Esophagus squamous epithelium (tissue), 5 donors: ENCODE measurements at places on chromosomes 6 and 20. TPM values are rescaled to one million over a fixed set of nuclear protein-coding genes. Genes with fewer than 3 reads are reported as not detected.

DNA sequence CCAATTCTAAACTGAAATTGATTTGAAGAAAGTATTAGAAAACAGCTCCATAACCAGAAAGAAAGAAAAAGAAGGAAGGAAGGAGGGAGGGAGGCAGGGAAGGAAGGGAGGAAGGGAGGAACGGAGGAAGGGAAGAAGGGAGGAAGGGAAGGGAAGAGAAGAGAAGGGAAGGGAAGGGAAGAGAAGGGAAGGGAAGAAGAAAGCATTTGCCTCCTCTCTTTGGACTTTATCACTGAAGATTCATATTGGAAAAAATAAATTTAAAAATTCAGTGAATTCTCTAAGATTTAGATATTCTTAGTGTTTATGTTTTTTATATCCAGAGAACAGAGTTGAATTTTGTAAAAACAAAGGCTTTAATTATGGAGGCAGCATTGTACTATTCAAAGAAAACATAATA, 68.5 kb upstream of the NXT1 start:
- no peak for DNase-seq

GRCh38 chr6:45637611-45638257, 260.0 kb upstream of the SUPT3H start:
- no peak for DNase-seq

GRCh38 chr20:23658989-23659609, 21.3 kb upstream of the CST3 start:
- no peak for DNase-seq

GRCh38 chr6:56526860-56527544, 115.7 kb downstream of the DST start:
- DNase-seq, result no peak

DNA sequence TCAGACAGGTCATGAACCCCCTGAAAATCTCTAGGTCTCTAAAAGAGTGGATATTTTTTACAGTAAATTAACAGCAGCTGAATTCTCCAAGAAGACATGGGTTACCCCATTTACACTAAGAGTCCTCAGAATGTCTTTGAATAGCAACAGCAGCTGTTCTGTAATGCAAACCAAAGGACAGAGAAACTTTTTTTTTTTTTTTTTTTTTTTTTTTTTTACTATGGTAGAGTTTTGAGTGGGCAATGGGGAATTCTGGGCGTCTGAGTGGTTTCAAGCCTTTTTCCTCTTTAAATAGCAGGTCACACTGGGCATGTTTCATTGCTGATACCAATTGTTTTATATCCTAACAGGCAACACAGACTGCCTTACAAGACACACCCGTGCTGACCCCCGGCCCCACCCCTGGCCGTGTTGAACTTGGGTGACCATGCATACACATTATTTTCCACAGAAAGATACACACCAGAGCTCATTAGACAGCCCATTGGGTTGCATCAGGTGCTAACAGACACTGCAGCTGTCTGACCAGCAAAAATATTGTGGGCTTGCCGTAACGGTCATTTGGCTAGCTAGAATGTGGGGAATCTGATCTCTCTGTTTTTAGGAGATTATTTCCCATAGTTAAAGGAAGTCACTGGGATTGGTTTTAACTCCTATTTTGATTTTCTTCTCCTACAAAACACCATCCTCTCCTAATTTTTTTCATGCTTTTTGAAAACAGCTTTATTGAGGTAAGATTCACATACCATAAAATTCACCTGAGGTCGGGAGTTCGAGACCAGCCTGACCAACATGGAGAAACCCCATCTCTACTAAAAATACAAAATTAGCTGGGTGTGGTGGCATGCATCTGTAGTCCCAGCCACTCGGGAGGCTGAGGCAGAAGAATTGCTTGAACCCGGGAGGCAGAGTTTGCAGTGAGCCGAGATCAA, 26.7 kb upstream of the IRF4 start:
- DNase-seq, result no peak

- DNase-seq, result no peak
Observed at GRCh38 chr20:63169681-63170080, 46.2 kb downstream of the YTHDF1 start.

GRCh38 chr6:71408787-71409723, 120.4 kb downstream of the OGFRL1 start:
- no peak for DNase-seq

DNA sequence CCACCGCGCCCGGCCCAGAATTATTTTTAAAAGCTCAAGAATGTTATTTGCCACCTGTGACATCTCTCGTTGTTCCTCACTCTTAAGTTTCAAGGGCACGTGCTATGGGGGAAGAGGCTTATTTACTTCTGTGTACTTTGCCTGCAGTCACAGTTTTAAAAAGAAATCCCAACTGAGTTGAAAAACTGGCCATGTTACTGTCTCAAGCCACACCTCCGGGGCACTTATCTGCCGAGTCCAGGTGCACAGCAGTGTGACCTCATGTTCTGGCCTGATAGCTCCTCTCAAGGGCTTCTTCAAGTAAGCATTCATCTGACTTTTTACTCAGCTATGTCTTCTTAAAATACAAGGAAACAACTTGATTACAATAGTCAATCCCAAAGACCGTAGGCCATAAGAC, 34.5 kb downstream of the SHLD1 start:
- DNase-seq, result no peak

DNA sequence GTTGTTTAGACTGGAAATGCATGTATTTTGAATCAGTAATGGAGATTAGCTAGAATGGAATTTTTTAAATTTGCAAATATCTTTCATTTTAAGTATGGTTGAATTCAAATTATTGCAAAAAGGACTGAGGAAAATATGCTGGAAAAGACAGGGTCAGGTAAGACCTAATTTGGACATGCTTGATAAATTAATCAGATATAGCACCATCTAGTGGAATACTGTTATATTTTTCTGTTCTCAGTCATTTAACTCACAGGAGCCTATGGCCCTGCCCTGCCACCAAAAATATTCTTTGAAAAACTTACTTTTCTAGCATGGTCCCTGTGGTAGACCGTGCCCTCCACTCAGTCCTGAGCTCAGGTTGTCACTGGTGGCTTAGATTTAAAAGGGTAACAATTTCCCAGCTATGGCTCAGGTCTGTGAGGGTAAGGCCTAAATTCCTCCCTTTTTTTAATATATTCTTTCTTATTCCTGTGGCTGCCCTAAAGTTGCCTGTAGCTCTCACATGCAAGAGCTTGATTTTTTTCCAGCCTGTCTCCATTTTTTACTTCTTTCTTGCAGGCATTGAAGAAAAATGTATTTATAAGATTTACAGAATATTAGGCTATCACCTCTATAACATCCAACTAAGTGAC, 25.3 kb upstream of the KIAA1586 start:
- no peak for DNase-seq

DNA sequence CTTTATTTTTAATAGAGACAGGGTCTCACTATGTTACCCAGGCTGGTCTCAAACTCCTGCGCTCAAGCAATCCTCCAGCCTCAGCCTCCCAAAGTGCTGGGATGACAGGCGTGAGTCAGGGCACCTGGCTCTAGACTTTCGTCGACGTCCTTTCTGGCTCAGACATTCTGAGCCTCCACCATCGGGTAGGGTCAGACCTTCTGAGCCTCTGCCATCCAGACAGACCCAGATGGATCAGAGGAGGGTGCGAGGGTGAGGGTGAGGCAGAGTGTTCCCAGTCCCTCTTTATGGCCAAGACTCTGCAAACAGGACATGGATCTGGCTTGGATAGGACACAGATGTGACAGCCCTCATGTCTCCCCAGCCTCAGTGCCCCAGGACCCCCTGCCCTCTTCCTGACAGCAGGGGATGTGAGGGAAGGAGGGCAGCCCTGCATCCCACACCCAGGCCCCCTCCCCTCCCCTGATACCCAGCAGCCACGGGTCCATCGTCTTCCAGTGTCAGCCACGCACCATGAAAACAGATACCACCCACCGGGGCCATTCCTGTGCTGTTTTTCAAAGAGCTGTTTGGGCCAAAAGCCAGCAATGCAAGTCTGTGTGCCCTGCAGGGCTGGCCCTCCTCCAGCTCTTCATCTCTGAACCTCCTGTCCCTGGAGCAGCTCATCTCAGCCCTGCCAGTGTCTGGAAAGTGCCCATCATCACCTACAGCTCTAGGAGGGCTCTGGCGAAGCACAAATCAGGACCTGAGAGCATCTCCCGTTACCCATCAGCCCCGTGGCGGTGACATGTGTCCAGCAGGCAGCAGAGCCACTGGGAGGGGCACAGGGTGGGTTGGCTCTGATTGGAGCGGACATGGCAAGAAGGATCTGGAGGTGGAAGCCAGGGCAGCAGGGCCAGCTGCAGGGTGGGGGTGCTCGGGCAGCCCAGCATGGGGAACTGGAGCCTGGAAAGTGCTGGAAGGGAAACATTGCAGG, 208.4 kb downstream of the PREX1 start:
- no peak for DNase-seq

DNA sequence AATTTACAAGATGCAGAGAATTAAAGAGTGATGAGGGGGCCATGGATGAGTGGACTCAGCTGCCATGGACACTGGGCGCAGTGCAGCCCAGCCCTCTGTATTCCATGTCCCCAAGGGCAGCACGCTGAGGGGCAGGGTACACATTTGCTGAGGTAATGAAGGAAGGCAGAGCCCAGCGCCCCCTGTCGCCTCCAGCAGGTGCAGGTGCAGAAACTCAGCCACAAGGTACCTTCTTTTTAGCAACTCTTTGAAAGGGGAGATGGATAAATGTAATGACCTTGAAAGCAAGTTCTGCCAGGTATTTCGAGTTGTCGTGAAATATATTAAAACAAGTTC, 7.1 kb downstream of the CD93 start:
- DNase-seq, result no peak

GRCh38 chr6:1365686-1366085, 23.7 kb upstream of the FOXF2 start:
- no peak for DNase-seq

DNA sequence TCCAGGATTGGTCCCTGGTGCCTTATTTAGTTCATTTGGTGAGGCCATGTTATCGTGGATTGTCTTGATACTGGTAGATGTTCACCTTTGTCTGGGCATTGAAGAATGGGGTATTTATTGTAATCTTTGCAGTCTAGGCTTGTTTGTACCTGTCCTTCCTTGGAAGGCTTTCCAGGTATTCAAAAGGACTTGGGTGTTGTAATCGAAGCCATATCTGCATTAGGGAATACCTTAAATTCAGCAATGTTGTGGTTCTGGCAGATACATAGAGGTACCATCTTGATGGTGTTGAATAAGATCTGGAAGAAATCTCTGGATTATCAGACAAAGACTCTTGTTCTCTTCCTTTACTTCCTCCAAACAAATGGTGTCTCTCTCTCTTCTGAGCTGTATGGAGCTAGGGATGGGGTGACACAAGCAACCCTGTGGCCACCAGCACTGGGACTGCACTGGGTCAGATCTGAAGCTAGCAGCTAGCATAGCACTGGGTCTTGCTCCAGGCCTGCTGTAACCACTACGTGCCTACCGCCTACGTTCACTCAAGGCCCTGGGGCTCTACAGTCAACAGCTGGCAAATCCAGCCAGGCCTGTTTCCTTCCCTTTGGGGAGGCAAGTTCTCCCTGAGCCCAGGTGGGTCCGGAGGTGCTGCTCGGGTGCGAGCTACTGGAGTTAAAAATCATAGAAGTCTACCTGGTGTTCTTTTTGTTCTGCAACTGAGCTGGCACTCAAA, 261.1 kb upstream of the CITED2 start:
- DNase-seq, result no peak

GRCh38 chr6:33727126-33727525, 15.6 kb upstream of the UQCC2 start:
- DNase-seq, result no peak

GRCh38 chr20:24816431-24816830, 132.6 kb upstream of the CST7 start:
- no peak for DNase-seq

GRCh38 chr6:38035478-38035877, 216.0 kb downstream of the ZFAND3 start:
- DNase-seq, result no peak

- DNase-seq, result no peak
Observed at GRCh38 chr20:24488800-24489175, 19.4 kb downstream of the SYNDIG1 start.

DNA sequence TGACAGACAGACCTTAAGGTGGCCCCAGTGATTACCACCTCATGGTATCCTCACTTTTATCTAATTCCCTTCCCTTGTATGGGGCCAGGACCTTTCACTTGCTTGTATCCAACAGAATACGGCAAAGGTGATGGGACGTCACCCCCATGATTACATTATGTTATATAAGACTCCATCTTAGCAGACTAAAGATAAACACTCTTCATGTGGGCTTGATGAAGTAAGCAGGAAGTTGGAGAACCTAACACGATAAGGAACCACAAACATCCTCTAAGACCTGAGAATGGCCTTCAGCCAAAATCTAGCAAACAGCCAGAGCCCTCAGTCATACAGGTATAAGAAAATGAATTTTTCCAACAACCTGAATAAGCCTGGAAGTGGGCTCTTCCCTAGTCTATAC, 8.0 kb downstream of the SLC17A3 start:
- no peak for DNase-seq

- DNase-seq, result no peak
Observed at GRCh38 chr6:106048336-106048735, 37.8 kb upstream of the PRDM1 start.

GRCh38 chr6:40604082-40604481, 16.9 kb upstream of the LRFN2 start:
- no peak for DNase-seq

- DNase-seq, result no peak
Observed at GRCh38 chr6:106244931-106245330, 80.6 kb downstream of the ATG5 start.

GRCh38 chr6:61887423-61887822, 398.6 kb downstream of the KHDRBS2 start:
- DNase-seq, result no peak

GRCh38 chr20:8305449-8305978, 173.4 kb downstream of the PLCB1 start:
- no peak for DNase-seq

DNA sequence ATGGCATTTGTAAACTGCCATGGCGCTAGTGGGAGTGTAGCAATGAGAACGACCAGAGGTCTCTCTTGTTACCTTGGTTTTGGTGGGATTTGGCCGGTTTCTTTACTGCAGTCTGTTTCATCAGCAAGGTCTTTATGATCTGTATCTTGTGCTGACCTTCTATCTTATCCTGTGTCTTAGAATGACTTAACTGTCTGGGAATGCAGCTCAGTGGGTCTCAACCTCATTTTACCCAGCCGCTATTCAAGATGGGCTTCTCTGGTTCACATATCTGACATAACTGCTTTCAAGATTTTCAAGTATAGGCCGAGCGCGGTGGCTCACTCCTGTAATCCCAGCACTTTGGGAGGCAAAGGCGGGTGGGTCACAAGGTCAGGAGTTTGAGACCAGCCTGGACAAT, 1.9 kb upstream of the SFT2D1 start:
- DNase-seq, result no peak

The SYCP2 gene
- 4.5 TPM for total RNA-seq

The RIPPLY2 gene
- total RNA-seq, result not detected

The MATN4 gene
- total RNA-seq, result not detected

The BMP6 gene
- total RNA-seq, result 2.9 TPM

The EEF1A2 gene
- 1.9 TPM for total RNA-seq

The FNDC1 gene
- total RNA-seq, result 0.04 TPM

The DAAM2 gene
- 3.7 TPM for total RNA-seq

The CCN6 gene
- total RNA-seq, result not detected

The ROS1 gene
- total RNA-seq, result not detected

The IL17A gene
- not detected for total RNA-seq

The UCKL1 gene
- total RNA-seq, result 38.0 TPM
